ENCODE measurements at places on chromosomes 5 and 9.

- no peak for DNase-seq
Observed at GRCh38 chr5:153555420-153556114, 65.1 kb downstream of the GRIA1 start.

- no peak for DNase-seq
Observed at GRCh38 chr5:78915170-78915569, 69.9 kb downstream of the ARSB start.

DNA sequence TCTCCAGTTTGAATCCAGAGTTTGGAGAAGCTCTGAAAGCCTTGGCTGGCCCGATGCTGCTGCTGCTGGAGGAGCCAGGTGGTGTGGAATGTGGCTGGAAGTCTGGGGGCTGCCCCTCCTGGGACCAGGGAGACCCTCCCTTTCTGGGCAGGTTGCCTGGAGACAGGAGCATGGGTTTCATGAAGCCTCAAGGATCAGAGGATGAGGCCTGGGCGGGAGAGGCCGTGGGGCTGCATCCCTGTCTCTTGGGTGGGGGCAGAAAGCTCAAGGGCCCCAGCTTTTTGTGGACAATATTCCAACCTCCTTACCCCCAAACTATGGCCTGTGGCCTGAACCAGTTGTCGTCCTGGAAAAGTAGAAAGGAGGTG lies 10.1 kb downstream of the FGF18 start:
- no peak for DNase-seq

DNA sequence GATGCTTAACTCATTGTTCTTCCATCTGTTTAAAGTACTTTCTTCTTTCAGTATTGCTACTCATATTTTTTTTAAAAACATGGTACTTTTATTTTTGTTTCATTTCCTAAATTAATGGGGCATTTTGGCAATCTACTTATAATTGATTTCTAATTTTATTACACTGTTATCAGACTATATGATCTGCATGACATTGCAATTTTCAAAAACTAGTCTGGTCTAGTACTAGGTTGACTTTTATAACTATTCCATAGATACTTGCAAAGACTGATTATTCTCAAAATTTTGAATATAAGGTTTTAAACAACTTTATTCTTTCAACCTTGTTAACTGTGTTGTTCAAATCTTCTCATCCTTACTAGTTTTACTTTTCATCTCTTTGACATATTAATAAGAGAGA lies 63.9 kb upstream of the MVB12B start:
- no peak for DNase-seq

DNA sequence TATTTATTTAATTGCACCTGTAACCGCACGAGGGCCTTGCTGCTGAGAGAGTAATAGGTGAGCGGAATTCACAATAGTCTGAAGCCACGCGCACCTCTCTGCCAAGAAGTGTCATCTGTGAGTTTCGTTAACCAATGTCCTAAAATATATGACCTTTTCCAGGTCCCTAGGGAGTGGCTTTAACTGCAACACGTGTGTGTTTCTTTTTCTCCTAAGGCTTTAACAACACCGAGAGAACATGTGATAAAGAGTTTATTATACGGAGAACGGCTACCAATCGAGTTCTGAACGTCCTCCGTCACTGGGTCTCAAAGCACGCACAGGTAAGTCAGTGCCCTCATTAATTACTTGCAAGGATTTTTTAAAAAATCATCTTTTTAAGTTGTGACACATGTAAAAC lies 53.2 kb upstream of the CKMT2 start:
- no peak for DNase-seq

DNA sequence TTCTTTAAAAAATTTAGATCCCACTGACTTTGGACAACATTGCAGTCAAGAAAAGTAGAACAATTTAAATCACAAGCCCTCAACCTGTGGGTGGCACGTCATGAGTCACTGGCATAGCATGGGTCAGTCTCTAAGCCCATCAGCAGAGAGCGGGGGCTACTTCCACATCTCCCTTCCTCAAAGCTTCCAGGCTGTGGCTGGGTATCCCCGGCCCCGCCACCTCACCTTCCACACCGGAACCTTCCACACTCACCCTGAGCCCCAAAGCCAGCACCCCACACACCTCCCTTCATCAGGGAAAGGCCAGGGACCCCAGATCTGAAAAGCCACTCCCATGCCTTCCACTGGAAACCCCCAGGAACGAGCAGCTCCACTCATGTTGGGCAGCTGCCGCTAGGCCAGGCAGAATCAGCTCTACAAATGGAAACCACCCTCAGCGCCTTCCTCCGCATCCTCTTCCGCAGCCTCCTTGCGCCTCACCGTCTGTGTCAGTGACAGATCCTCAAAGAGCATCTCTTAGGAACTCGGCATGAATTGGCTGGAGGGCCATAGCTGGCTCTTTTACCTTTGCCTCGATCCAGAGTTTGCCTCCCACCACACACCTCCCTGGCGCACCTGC lies 156.5 kb downstream of the ERCC6L2 start:
- DNase-seq, result no peak

GRCh38 chr9:88949425-88949824 lies 41.8 kb upstream of the S1PR3 start:
- DNase-seq, result peak; percentile 8

- DNase-seq, result peak; percentile 31
Observed at GRCh38 chr9:93949073-93949693, 6.0 kb downstream of the BARX1 start.

- peak; percentile 55 for DNase-seq
Observed at GRCh38 chr9:109498195-109499092, at the start of gene PTPN3. Gene PTPN3 (minus strand): TSS chr9:109498307. CDS start chr9:109463434, 34,873 bp downstream.

DNA sequence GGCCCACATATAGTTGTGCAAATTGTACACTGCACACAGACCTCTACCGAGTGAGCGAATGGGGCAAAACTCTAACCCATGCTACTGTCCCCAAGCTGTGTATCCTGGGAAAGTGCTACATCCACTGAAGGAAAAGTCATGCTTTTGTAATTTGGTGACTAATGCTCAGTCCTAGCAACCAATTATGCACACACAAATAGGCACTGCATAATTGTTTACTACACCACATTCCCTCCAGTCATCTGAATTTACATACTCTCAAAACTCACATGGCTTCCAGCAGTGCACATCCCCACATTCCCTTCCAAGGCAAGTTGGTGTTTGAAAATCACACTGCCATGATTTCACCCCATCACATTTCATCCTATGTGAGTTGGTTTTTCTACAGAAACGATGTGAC lies 125.9 kb upstream of the OSMR start:
- DNase-seq, result no peak

DNA sequence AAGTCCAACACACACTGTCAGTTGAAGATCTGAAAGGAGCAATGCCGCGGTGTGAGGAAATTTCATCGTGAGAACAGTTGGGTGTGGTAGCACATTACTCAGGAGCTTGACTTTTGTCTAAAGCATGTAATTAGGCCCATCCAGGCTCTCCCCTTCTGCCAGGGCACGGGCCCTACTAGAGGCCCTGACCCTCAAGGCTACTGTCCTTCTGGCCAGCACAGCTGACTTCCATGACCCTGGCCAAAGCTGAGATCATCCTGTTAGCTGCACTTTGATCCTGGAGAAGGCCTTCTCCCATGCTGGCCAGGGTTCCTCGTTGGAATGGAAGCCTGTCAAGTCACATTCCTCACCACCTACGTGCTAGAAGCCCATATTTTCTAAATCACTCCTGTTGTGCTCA lies 77.8 kb upstream of the SLC1A3 start:
- no peak for DNase-seq

DNA sequence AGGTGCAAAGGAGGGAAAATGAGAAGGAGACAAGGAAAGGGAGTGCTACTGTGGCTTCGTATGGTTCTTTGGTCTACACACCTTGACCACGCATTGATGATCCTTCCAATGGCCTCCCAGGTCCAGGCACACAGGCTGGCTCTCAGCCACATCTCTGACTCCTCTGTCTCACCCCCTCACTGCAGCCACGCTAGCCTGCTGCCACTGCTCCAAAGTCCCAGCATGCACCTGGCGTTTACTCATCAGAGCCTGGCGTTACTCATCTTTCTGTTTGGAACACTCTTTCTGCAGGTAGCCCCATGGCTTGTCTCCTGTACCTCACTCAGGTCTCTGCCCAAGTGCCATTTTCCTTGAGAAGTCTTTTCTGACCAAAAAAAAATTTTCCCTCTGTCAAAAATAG lies 195.5 kb downstream of the SNCAIP start:
- DNase-seq, result no peak

DNA sequence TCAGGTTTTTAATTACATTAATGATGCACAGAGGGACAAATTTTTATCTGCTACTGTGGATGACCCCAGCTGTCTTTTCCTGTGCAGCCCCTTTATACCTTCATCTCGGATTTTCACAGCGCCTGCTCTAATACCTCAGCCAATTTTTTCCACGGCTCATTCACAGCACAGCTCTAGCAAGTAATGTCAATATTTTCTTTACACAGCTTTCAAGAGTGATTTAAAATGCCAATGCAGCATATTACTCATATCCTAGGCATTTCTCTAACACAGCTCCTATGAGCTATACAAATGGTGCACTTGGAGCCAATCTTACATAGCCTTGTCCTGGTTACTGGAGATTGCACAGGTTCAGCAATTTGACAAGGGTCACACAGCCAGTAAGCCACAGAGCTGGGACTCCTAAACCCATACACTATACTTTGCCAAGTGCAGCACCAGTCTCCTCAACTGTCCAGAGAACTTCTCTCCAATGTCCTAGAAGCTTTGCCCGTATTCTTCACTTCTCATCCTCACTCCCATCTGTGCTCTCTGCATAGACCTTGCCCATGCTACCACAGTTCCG lies 661.8 kb downstream of the DTWD2 start:
- DNase-seq, result no peak

GRCh38 chr9:79134654-79135053 lies 437.1 kb upstream of the TLE4 start:
- DNase-seq, result peak; percentile 13

- no peak for DNase-seq
Observed at GRCh38 chr9:135667463-135668001, 4.4 kb downstream of the LCN9 start.

DNA sequence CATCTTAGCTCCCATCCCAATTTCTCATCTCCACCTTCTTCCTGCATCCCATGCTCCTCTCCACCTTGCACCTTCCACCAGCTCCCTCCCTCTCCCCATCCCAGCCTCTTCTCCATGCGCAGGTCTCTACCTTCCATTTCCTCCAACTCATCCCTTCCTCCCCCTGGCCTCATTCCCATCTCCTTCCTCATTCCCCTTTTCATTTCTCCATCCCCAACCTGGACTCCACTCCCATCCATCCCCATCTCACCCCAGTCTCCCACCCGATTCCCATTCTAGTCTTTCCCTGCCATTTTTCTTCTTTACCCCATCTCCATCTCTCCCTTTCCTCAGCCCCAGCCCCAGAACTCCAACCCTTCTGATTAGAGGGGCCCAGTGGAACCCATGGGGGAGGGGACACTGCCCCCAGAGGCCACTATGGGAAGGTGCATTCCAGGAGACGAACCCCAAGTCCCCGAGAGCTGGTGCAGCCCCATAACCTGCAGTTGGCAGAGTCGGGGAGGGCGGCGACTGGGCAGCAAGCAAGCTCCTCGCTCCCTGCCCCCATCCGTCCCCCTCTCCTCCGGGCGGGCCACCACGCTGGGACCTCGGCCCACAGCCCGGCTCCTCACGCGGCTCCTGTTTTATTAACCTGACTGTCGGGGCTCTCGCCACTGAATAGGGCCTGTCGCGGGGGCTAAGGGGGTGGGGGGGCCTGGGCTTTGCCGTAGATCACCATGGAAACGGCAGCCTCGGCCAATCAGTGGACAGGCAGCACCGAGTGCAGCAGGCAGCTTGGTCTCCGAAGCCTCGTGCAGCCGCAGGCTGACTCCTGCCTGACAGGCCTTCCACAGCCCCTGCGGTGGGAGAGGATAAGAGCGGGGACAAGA lies 66.7 kb downstream of the PCDH1 start:
- peak; percentile 68 for DNase-seq

- no peak for DNase-seq
Observed at GRCh38 chr9:131349522-131349880, 44.4 kb upstream of the PRRC2B start.

GRCh38 chr9:112028242-112029221 lies 131.9 kb downstream of the UGCG start:
- no peak for DNase-seq

- no peak for DNase-seq
Observed at GRCh38 chr9:35103660-35104191, 795 bp upstream of the STOML2 start.

- no peak for DNase-seq
Observed at GRCh38 chr5:91114658-91115057, 268.5 kb downstream of the ARRDC3 start.

GRCh38 chr9:35791297-35791921 lies at the start of gene NPR2:
Gene NPR2 (plus strand): TSS chr9:35791591. CDS start chr9:35792409, 818 bp downstream.
- peak; percentile 72 for DNase-seq

GRCh38 chr9:135214054-135214640 lies 126.7 kb downstream of the OLFM1 start:
- no peak for DNase-seq

- no peak for DNase-seq
Observed at GRCh38 chr9:113152699-113153098, 1.9 kb downstream of the SLC31A2 start.

GRCh38 chr5:150783422-150783928 lies 4.9 kb downstream of the SMIM3 start:
- no peak for DNase-seq

GRCh38 chr5:122398016-122398415 lies 86.0 kb downstream of the SNCAIP start:
- DNase-seq, result no peak

- DNase-seq, result peak; percentile 63
Observed at GRCh38 chr5:78638423-78638822, 10.1 kb downstream of the LHFPL2 start.

GRCh38 chr5:107215611-107216010 lies 455.1 kb downstream of the EFNA5 start:
- no peak for DNase-seq

- no peak for DNase-seq
Observed at GRCh38 chr5:128225245-128226030, 141.9 kb downstream of the SLC12A2 start.

- DNase-seq, result no peak
Observed at GRCh38 chr5:176371621-176372539, 6.6 kb downstream of the ARL10 start.

DNA sequence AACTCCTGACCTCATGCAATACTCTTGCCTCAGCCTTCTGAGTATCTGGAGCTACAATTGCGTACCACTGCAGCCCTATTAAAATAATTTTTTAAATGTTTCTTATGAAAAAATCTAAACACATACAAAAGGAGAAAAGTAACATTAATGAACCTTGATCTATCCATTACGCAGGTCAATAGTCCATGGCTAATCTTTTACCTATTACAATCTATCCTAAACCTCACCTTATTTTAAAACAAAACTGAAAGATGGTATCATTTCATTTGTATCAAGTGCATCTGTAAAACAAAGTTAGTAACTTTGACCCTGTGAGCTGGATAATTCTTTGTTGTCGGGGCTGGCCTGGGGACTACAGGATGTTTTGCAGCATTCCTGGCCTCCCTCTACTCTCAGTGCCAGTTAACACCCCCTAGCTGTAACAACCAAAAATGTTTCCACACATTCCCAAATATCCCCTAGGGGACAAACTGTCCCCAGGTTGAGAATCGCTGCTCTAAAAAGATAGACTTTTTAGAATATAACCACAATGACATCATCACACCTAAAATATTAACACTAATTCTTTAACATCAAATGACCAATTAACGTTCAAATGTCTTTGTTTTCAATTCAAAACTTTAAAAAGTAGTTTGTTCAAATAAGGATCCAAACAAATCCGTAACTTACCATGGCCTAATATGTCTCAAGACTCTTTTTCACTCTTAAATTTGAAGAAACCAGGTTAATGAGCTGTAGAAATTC lies 54.8 kb downstream of the RNF38 start:
- no peak for DNase-seq
